Activated naive CD4-positive, alpha-beta T cell treated with anti-CD3 and anti-CD28 coated beads, Interleukin-2, amount 10 ng/mL, durations not matched to agents 7 days and 5 days (primary cell): ENCODE measurements at places on chromosomes 2 and 18.

DNA sequence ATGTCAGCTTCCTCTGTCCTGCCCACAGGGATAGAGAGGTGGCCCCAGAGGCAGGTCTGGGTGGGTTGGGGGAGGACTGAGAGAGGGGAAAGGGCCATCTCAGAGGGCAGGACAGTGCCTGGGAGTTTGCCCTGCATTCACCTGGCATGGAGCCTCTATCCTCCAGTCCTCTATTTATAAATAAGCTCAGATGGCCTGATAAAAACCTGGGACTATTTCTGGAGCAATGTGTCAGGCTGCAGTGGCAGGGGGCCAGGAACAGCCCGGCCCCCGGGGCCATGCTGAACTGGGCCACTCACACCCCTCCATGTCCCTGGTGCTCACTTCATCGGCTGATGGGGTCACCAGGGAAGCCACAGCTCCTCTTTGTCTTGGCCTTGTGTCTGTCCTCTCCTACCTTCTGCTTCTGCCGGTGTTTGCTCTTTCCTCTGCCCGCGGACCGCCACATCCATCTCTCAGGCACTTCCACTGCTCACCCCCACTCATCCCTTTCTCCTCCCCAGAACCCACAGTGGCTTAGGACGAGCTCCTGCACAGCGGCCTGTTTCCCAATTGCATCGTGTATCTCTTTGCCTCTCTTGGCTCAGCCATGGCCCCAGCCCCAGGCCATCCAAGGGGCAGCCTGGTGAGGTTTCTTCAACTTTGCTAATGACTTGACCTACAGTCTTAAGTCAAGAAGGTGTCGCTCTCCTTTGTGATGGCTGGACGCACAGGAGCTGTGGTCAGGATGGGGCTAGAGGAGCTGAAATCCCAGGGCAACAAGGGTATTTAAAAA is 38.8 kb downstream of the SCTR start:
- DNase-seq, result no peak

DNA sequence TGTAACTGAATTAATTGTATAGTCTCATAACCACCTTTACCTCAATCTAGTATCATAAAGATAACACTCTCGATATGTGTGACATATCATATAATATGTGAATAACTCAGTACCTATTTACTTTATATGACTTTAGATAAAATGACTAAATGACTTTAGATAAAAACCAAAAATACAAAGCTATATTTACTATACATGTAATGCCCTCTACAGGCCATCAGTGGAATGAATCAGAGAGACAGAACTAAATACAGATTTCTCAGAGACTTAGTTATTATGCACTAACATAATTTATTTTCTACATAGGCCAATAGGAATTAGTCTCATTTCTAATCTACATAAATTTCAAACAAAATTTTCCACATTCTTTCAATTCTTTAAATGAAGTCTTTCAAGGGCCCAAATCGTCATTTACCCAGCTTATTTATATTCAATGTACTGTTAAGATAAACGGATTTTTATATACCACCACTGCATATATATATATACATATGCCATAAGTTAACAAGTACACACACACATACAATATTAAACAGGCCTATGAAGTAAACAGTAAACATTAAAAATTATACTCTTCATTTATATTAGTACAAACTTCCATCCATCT is 219.9 kb downstream of the EXOC6B start:
- no peak for DNase-seq

DNA sequence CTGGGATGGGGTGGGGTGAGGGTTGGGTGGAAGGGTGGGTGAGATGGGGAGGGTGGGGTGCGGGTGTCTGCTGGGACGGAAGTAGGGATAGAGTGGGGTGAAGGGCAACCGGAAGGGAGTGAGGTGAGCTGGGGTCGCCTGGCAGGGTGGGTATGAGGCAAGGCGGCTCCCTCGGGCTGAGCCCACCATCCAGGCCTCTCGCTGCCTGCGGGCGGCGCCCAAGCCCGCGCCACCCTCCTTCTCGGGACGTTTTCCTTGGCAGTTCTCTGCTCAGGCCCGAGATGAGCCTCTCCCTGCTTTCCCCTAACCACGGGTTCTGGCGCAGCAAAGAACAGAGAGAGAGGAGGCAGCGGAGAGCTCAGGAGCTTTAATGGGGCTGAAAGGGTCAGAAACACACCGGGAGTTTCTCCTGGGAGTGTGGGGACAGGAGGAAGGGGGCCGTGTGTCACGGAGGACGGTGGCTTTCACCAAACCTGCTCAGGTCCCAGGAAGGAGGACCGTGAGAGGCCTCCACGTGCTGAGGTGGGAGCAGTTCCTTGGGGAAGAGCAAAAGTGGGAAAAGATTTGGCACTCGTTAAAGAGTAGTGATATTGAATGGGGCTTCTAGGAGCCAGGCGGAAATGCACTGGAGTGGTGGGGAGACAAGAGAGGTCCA is 4.1 kb downstream of the FEV start:
- DNase-seq, result no peak

DNA sequence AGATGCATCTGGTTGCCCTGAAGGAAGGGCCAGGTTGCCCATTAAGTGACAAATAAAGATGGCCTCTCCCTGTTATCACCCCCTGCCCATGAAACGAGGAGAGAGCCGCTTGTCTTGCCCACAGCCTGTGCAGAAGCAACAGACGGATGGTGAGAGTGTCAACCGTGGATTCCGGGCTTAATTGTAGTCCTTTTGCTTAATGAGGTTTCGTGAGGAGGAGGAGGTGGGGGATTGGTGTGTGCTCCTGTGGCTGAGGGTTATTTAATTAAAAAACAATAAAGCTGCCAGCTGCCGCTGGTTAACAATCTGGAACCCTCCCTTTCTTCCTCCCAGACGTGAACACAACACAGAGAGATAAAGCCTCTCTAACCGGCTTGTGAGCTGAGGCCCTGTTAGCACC is 188.0 kb upstream of the PARD3B start:
- DNase-seq, result no peak

GRCh38 chr2:207565736-207566500 is 36.2 kb downstream of the CREB1 start:
- DNase-seq, result no peak

DNA sequence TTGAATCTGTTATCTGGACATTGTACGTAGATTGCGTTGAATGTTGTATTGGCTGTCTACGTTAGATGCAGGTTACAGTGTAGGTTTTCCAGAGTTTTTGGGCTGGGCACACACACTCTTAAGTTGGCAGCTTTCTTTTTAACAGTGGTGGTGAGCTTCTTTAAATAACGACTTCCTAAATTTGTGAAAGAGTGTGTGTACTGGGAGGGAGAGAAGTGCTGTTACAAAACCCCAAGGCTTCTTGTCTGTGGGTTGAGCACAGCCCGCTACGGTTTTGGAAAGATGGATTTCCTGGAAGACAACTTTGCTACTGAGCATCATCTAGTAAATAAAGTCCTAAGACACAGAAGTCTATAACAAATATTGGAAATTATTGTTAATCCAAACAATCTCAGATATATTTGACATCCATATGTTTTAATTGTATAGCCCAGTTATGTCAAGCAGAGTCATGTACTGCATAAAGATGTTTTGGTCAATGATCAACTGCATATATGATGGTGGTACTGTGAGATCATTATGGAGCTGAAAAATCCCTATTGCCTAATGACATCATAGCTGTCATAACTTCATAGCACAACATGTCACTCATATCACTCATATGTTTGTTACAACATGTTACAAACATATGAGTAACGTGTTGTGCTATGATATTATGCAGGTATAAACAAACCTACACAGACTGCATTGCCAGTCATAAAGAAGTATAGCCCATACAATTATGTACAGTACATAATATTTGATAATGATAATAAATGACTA is 7.9 kb upstream of the THUMPD2 start:
- no peak for DNase-seq

DNA sequence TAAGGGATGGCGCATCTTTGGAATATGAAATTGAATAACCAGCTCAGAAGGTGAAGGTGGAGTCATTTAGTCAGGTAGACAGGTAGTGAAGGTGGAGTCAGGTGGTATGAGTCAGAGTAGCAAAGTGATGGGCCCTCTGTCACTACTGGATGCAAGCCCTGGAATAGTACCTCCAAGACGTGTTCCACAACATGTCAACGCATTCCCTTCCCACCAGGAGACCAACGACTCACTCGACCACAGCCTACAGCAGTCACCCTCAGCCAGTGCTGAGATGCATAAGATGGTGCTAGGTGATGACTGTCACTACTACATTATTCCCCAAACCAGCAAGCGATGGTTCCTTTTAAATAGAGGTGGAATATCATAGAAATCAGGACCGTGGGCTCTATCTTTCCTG is 6.8 kb downstream of the CPLX4 start:
- no peak for DNase-seq

- DNase-seq, result peak; percentile 59
These were observed 6.5 kb downstream of the MAP4K4 start for GRCh38 chr2:101704046-101704466.

- no peak for DNase-seq
These were observed 90.0 kb upstream of the NCKAP5 start for GRCh38 chr2:133658020-133658903.
